ENCODE measurements at places on chromosomes 1 and 21.

GRCh38 chr1:18575620-18576019 is 55.0 kb upstream of the PAX7 start:
- no peak for DNase-seq

GRCh38 chr1:21182181-21182731 is 5.6 kb upstream of the EIF4G3 start:
- DNase-seq: no peak

DNA sequence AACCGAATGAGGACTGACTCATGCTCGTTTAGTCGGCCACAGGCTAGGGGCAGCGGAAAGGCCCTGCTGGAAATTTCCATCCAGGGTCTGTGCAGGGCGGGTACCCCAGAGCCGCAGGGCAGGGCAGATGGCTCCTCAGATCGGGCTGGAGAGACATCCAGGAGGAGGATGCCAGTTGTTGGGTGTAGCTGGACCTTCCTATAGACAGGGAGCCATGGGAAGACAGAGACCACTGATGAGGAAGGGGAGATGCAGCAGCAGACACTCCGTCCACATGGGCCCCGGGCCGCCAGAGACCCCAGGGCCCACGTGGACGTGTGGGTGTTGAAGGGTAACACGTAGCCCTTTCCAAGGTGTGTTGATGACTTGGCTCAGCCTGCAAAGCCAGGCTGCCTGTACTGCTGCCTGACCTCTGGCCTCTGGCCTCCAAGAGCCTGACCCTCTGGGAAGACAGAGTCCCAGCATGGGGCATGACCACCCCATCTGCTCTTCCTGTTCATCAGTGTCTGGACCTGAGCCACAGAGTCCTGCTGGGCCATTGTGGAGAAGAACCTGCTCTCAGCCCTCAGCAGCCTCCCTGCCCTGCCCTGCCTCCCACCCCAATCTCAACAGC is 4.8 kb downstream of the GNG4 start:
- DNase-seq: no peak

- no peak for DNase-seq
Observed at GRCh38 chr1:221637641-221638041, 104.2 kb downstream of the DUSP10 start.

DNA sequence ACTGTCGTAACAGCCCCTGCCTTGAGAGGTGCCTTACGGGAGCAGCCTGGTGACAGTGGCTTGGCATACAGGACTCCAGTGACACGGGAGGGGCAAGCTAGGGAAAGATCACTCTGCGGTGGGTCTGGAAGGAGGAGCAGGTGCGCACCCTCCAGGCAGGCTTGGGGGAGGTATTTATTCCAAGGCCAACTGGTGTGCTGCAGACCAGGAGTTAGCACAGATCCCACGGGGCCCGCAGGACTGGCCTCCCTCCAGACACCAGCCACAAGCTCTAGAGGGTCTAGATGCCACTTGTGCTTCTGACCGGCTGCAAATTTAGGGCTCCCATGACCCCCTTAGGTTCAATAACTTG is 22.1 kb downstream of the PSEN2 start:
- no peak for DNase-seq

DNA sequence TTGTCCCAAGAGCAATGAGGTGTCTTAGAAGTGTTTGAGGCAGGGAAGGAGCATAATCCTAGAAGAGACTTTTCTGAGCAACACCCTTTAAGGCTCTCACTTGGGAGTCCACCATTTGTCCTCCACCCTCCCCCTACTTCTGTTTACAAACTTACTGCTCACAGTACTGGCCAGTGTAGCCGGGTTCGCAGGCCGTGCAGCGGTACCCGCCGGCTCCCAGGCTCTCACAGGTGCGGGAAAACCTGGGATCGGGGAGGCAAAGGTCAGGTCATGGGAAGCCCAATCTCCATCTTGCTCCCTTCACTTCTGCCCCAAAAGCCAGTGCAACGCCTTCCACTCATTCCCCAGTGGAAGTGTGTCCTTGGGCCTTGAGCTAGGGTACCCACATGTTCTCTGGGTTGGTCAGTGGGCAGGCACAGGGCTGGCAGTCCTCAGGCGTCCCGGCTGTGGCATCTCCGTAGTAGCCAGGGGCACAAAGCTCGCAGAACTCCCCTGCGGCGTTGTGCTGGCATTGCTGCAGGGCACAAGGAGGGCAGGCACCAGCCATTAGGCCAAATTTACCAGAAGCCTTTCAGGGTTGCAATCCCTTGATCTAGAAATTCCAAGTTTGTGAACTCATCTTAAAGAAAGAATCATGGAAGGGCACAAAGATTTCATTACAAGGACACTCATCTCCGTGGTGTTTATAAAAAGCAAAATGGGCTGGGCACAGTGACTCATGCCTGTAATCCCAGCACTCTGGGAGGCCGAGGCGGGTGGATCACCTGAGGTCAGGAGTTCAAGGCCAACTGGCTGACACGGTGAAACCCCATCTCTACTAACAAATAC is 49.8 kb downstream of the LDLRAD2 start:
- DNase-seq: no peak

- DNase-seq: no peak
Observed at GRCh38 chr1:82994616-82995263, 1004.2 kb downstream of the TTLL7 start.

- DNase-seq: no peak
Observed at GRCh38 chr1:27021354-27022031, 8.8 kb upstream of the TENT5B start.

GRCh38 chr1:25037174-25038074 is 107.3 kb upstream of the RUNX3 start:
- DNase-seq: peak; percentile 60

- DNase-seq: no peak
Observed at GRCh38 chr1:11559591-11559970, 80.6 kb downstream of the DISP3 start.

DNA sequence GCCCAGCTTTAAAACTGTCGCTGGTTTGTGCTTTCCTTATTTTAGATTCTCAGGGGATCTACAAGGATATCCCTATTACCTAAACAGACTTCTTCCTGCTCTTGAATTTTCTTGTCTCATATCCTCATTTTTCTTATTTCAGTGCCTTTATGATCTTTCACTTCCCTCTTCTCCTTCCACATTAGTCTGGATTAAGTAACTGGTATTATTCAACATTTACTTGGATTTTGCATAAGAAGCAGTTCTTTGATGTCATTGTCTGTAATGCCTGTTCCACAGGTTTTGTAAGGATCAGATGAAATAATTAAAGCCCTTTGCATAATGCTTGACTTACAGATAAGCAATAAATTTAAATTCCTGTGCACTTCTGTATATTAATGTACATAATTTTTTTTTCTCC is 26.5 kb downstream of the CXADR start:
- DNase-seq: no peak

DNA sequence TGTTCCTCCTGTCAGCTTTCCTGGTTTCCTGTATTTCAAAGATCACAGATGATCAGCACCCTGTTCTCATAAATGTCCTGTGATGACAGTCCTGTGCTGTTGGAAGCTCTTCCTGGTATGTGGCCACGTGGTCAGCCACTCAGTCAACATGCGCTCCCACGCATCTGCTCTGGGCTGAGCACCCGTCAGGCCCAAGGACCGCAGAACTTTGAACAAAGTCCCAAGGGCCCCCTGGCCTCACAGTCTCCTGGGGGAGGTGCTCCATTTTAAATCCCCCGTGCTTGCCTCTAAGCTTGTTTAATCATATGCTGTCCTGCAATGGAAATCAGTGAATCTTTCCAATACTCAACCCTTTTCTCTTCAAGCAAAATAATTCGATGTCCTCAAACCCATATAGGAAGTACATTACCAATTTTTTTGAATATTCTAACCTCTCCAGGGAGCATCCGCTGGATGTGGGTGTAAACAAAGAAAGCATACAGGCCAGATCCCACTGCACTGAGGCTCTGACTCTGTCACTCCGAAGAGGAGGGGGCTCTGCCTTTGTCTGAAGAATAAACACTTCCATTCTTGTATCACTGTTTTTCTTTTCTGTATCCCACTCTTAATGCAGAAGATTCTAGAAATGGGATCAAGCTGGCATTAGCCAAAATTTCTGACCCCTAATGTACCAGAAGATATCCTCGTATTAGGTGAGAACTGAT is 250.3 kb downstream of the SDCCAG8 start:
- no peak for DNase-seq

GRCh38 chr1:12059722-12060464 is 3.2 kb upstream of the TNFRSF8 start:
- no peak for DNase-seq

- no peak for DNase-seq
Observed at GRCh38 chr1:208825300-208825699, 581.1 kb upstream of the PLXNA2 start.

DNA sequence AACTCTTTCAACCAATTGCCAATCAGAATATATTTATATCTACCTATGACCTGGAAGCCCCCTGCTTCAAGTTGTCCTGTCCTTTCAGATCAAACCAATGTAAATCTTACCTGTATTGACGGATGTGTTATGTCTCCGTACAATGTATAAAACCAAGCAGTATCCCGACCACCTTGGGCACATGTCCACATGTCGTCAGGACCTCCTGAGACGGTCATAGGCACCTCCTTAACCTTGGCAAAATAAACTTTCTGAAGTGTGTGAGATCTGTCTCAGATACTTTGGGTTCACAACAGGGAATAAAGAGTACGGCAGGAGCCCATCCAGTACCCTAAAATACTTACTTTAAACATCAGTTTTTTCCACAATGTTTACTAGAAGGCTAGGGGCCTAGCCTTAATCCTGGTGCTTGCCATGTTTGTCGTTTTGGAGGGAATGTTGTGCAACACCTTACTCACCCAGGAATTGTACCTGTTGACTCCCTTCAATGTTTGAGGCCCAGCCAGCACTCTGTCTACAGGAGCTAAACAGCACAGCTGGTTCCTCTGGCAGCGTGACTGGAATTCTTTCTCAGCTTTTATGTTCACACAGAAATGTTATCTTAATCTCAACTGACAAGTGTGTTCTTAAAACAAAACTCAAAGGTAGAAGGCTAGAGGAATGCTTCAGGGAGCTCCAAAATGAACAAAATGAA is 90.8 kb upstream of the USP25 start:
- no peak for DNase-seq

- DNase-seq: no peak
Observed at GRCh38 chr1:13952985-13953384, 253.0 kb downstream of the PRDM2 start.

GRCh38 chr1:91548376-91549040 is 47.9 kb downstream of the CDC7 start:
- no peak for DNase-seq

DNA sequence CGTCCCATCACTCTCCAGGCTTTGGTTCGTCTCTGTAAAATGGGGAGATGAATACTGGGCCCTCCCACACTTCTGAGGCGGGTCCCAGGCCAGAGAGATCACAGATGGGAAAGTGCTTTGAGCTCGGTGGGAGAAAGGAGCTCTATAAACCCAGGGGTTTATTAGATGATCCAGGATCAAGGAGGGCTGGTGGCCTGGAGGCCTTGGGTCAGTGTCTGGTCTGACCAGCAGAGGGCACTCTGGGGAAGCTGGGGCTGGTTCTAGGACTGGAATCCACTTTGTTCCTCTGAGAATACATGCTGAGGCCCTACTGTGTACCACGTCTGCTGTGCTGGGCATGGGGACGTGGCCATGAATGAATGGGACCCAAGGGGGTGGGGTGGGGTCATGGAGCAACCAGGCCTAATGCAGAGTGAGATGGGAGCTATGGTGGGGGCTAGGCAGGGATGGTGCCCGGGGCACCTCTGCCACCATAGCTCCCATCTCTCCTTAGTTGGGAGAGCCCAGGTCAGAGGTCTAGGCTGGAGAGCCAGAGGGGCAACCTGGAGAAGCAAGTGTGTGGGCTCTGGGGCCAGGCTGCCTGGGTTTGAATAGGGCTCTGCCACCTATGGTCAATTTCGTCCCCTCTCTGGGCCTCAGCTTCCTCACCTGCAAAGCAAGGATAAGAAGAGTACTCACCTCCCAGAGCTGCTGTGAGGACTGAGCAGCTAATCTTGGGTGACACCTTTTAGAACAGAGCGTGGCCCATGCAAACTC is 9.0 kb upstream of the FAM131C start:
- peak; percentile 49 for DNase-seq

GRCh38 chr1:41663671-41664400 is 179.4 kb upstream of the EDN2 start:
- DNase-seq: no peak

GRCh38 chr1:212149566-212149965 is 114.0 kb downstream of the DTL start:
- DNase-seq: no peak

DNA sequence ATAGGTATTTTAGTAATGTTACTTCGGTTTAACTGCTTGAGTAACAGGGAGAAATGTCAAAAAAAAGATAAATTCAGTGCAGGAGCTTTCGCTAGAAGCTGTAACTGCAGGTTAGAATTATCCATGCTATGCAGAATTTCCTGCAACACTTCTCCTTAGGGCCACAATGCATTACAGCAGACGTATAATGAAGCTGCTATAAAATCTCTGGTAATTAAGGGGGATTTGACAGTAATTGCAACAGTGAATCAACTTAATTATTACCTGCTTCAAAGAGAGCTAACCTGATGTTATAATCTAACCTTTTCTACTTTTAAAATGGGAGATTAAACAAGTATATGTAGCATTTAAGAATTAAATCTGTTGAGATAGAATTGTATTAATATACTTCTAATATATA is 92.6 kb downstream of the ATG4C start:
- DNase-seq: no peak

- no peak for DNase-seq
Observed at GRCh38 chr1:194293851-194294405, 1107.5 kb upstream of the B3GALT2 start.

- no peak for DNase-seq
Observed at GRCh38 chr1:231550448-231550781, 21.9 kb downstream of the TSNAX start.

DNA sequence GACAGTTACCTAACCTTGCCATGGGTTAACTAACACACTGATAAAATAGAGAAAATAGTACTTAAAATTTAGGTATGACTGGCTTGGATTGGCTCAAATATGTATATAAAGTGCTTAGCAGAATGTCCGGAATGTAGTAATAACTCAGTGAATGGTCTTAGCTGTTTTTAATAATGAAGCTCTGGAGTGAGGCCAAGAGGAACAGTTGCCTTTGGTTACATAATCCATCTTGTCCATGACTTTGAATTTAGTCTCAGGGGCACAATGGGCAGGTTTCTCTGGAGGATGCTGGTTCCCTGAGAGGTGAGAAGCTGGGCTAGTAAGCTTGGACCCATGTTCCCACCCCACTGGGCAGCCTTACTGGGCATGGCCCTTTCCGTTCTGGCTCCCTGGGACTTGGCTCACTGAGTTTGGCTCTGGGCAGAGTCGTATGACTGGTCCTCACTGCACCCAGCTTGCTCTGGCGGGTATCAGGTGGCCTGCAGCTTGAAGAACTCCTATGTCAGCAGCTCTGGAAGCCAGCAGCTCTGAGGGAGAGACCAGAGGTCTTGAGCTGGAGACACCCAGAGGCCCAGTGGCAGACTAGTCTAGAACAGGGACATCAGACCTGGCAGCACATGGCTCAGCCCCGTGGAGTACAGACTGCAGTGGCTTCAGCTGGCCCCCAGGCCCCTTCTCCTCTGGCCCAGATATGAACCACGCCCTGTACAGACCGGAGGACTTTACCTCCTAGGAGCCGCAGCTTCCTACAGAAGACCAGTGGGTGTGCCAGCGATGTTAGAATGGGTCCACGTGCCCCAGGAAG is 40.4 kb downstream of the TENT5C start:
- DNase-seq: no peak

- peak; percentile 61 for DNase-seq
Observed at GRCh38 chr1:110312188-110313121, 26.7 kb upstream of the RBM15 start.

Data from stimulated activated naive CD4-positive, alpha-beta T cell treated with Interleukin-2 at 50 U/mL for 16 hours (primary cell).